Stimulated activated CD4-positive, alpha-beta T cell treated with anti-CD3 and anti-CD28 coated beads, Interleukin-12 subunit alpha, Interleukin-12 subunit beta, amount 100 ng/mL, for 4 hours (primary cell): ENCODE measurements at places on chromosomes 2 and 18.

DNA sequence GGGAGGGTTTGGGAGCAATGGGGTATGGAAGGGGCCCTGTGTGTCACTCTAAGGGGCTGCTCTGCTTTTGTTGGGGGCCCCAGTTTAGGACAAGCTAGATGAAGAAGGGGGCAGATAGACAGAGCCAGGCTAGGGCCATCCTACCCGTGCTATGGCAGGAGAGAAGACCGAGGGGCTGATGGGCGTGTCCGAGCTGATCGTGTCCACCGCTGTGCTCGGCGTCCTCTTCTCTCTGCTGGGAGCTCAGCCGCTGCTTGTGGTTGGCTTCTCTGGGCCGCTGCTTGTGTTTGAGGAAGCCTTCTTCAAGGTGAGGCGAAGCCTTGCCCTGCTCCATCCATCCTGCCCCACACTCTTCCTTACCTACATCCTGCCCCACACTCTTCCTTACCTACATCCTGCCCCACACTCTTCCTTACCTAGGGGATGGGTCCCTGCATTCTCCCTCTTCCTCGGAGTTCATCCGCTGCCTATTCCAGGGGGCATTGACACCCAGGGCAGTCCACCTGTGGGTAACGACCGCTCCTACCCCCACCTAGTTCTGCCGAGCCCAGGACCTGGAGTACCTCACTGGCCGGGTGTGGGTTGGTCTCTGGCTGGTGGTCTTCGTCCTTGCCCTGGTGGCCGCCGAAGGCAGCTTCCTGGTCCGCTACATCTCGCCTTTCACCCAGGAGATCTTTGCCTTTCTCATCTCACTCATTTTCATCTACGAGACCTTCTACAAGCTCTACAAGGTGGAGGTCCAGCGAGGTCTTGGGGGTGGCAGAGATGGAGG is 8.9 kb downstream of the SLC4A3 start:
- no peak for DNase-seq

- DNase-seq = no peak
Measured at GRCh38 chr18:41783065-41783818, 171.8 kb upstream of the PIK3C3 start.

GRCh38 chr2:191637182-191638078 is 40.5 kb upstream of the NABP1 start:
- DNase-seq = no peak

GRCh38 chr2:69514406-69514805 is 77.2 kb upstream of the NFU1 start:
- no peak for DNase-seq

DNA sequence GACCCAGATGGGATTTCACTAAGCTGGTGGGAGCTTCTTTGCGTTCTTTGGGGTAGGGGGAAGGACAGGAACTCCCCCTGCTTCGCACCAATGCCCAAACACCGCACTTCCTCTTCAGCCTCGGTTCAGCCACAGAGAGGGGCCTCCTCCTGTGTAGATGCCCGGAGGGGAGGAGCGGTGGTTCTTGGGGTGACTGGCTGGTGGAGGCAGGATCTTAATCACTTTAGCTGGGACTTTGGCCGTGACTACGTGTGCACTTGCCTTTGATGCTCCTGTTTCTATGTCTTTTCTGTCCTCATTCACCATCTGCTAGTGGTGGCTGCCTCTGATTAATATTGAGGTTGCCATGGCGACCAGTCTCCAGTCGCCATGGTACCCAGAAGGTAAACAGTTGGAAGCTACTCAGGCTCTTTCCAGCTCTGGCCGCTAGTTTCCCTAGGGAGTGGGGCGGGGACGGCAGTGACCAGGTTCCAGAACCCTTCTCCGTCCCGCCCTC is 1.9 kb downstream of the CNGA3 start:
- DNase-seq = no peak

DNA sequence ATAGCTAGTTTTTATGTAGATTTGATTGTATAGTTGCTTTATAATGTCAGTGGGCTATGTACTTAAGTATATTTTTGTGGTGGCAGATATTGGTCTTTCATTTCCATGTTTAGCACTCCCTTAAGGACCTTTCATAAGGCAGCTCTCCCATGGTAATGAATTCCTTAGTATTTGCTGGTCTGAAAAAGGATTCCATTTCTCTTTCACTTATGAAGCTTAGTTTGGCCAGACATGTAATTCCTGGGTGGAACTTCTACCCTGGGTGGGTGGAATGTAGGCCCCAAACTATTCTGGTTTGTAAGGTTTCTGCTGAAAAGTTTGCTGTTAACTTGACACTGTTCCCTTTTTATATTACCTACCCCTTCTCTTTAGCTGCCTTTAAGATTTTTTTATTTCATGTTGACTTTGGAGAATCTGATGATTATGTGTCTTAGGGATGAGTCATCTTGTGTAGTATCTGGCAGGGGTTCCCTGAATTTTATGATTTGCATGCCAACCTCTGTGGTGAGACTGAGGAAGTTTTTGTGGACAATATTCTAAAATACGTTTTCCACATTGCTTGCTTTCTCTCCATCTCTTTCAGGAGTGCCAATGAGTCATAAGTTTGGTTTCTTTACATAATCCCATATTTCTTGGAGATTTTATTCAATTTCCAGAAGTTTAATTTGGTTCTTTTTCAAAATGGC is 65.4 kb upstream of the VRK2 start:
- DNase-seq = no peak

DNA sequence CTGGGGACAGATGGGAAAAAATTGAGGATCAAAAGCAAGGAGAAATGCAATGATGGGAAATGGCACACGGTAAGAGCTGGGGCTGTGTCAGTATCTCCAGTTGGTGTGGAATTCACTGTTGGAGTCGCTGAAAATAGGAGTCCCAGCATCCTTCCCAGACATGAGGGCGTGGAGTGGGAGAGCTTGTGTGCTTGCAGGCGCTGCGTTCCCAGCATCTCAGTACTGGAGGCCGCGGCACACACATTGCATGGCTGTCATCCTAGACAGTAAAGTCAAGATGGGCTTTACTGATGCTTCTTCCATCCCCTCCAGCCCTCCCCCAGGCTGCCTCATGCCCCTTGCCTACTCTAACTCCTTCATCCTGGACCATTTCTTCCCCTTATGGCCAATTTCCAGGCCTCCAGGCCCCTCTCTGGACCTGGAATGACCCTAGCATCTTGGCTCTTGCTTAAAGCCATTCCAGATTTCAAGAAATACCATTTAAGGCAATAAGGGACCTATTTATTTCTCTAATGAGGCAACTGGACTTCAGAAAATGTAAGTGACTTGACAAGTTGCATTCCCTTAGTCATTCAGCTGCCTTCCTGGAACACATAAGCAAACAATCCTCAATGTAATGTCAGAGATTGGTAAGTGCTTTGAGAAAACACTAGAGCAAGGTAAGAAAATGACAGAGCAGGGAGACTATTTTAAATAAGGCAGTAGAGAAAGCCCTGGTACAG is 70.5 kb upstream of the TTC39C start:
- no peak for DNase-seq

- no peak for DNase-seq
Measured at GRCh38 chr18:7749510-7749981, 182.4 kb downstream of the PTPRM start.

DNA sequence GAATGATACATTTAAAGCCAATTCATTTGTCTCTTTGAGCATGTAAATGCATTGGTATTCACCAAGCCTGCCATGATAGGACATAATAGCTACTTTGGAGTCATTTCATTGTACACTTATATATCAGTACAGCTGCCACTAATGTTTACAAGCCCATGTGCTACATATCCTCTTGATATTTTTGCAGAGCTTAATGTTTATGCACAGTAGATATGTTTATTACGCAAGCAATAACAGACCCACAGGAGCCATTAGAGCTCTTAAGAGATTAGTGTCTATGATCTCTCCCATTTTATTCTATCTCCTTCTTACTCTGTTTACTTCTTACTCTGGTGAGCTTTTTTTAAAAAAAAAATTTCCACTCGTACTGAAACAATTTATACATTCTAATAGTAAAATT is 1132.1 kb upstream of the ZEB2 start:
- no peak for DNase-seq

DNA sequence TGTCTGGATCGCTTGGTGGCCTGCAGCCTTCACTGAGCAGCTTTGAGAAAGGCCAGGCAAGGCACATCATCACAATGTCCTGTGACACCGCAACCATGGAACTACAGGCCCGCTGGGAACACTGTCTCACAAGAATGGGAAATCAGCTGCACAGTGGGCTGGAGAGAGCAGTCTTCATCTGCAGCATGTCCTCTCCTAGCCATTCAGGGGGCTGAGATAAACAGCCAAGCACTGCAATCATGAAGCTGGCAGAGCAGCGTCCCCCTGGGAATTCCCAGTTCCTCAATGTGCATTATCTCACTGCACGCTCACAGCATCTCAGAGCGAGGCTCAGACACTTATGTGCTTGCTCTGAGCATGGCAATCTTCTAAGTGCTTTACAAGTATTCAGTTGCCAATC is 1.9 kb downstream of the CMPK2 start:
- no peak for DNase-seq

- no peak for DNase-seq
Measured at GRCh38 chr18:34697233-34697632, 12.9 kb upstream of the DTNA start.

DNA sequence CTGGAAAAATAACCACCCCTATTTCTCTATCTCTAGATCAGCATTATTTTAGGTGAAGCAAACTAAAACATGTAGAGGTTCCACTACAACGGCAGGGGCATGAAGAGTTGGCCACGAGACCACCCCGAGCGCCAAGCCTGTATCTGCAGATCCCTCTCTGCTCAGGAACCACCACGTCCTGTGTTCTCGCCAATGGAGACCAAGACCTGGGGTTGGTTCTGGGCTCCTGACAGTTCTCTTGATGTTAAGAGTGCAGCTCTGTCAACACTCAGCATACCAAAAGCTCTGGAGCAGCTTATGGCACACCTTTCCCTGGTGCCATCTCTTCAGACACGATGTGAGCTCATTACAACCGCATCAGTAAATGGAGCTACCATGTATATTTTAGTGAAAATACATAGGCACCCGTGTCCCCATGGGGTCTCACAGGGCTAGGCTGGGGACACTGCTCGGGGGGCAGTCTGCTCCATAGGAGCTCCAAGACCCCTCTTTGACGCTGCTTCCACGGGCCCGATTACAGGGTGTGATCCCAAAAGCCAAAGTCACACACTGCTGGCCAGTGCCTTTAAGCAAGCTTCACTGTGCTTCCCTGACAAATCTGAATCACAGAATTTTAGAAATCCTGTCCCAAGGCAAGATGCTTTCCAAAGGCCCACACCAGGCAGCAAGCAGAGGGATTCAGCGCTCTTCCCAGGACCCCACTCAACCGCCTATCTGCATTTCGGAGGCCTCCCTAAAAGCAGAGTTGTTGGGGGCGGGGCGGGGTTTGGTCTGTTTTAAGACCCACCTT is 72.2 kb downstream of the EMILIN2 start:
- DNase-seq = no peak

- no peak for DNase-seq
Measured at GRCh38 chr18:66894851-66895250, 291.0 kb upstream of the CDH19 start.
